Hematopoietic multipotent progenitor cell treated with erythropoietin and hydrocortisone succinate and interleukin-3 and kit ligand, for 4 days (in vitro differentiated cells): ENCODE measurements at places on chromosomes 13 and 19.
A peak's percentile ranks its signal among the peaks of the same experiment; 100 is the strongest.

- no peak for DNase-seq
Measured at GRCh38 chr13:30128591-30128990, 178.8 kb downstream of the KATNAL1 start.

- no peak for DNase-seq
Measured at GRCh38 chr19:10797078-10797477, 38.9 kb downstream of the TMED1 start.

- peak; percentile 75 for DNase-seq
Measured at GRCh38 chr19:42634409-42635232, 39.9 kb upstream of the CEACAM8 start.

DNA sequence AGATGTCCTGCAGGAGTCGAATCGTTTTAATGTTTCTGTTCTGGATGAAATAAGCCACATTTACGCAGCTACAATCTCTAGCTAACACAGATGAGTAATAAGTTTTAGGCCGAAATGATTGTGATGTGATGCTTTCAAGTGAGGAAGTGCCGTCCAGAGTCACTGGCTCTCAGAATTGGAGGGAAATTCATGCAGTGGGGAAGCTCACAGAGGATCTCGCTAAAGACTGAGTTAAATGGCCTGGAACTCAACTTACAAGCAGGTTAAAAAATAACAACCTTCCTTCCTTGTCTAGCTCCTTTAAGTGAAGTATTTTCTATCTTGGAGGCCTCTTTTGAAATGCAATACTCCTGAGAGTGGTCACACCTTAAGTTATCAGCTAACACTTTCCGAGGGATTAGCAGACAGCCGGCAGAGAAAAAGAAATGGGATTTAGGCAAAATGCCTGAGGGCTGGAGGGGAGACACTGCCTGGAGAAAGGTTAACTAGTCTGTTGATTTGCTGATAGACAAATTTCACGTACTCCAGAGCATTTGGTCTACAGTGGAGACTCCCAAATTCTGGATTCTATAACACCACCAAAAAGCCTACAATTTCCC lies 74.2 kb downstream of the IRS2 start:
- DNase-seq = no peak

DNA sequence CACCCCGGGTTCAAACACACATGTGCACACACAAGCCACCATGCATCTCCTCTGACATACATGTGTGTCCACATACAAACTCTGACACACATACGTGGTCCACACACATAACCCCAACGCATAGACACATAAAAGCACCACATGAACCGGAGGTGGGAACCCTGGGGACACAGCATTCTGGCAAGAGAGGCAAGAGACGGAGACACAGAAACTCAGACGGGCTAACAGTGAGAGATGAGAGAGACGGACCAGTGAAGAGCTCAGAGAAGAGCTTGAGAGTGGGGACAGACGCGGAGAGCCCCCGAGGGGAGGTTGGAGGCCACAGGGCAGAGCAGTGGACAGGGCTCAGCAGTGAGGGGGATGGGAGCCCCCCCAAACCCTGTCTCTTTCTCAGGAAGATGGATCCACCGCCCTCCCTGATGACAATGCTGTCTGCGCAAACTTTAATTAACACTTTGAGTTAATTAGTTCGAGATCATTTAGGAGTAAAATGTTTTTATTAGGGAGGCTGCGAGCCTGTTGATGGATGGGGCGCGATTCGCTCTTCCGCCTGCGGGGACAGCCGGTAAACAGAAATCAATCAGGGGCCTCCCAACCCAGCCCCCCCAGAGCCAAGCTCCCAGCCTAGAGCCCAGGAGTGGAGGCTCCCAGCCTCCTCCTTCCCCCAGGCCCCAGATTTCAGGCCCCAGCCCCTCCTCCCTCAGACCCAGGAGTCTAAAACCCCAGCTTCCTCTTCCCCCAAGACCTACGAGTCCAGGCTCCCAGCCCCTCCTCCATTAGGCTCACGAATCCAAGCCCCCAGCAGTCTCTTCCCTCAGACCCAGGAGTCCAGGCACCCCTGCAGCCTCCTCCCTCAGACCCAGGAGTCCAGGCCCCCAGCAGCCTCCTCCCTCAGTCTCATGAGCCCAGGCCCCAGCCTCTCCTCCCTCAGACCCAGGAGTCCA lies 9.5 kb upstream of the ERFL start:
- DNase-seq = peak; percentile 49

GRCh38 chr13:76913898-76914297 lies 27.7 kb upstream of the KCTD12 start:
- DNase-seq = no peak

- DNase-seq = no peak
Measured at GRCh38 chr19:40719414-40719894, 2.5 kb downstream of the ITPKC start.

DNA sequence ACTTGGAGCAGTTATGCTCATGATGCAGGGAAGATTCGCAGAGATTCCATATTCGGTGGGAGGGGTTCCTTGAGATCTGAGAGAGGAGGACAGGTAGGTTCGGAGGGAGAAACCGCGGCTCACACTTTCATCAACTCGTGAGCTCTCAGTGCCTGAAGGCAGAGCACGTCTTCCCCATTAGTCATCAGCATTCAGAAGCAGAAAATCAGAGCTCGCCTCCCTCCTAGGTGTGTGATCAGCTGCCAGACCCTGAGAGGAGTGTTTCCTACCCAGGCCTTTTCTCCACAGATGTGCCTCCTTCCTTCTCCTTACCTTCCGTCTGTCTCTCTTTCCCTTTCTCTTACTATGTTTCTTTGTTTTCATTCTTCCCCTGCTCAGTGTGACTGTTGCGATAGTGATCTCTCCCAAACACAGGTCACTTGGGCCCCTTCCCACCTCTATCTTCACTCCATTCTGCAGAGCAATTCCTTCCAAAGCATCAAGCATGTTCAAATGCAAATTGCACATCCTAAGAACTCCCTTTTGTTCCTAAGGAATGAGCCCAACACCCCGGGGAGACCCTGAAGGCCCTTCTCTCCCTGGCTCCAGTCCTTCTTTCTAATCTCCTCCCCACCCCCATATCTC lies 389.5 kb downstream of the UQCRFS1 start:
- DNase-seq = no peak

DNA sequence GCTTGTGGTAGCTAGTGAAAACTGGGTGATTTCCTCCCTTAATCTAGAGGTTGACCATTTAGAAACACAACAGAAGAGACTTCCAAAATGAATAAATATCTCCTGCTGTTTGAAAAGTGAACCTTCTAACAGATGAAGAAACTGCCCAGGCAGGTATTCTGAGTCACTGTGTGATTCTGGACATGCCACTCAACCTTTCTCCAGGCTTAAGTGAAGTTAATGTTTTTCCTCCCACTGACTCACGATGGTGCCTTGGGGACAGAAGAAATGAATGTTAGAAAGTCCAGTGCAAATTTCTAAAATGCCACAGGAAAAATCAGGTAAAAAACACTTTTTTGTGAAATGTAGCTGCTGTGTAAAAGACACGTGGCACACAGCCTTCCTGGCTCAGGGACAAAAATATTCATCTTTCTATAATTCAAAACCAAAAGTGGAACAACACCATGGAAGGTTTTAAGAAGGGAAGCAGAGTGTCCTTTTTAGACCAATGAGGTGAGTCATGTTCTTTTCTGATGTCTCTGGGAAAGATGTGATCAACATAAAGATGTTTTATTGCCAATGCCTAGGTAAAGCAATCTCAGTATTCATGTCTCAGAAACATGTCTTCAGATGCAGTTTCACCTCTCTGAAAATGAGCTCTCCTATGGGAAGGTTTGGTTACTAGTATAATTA lies 9.1 kb downstream of the UBE2L5 start:
- no peak for DNase-seq

DNA sequence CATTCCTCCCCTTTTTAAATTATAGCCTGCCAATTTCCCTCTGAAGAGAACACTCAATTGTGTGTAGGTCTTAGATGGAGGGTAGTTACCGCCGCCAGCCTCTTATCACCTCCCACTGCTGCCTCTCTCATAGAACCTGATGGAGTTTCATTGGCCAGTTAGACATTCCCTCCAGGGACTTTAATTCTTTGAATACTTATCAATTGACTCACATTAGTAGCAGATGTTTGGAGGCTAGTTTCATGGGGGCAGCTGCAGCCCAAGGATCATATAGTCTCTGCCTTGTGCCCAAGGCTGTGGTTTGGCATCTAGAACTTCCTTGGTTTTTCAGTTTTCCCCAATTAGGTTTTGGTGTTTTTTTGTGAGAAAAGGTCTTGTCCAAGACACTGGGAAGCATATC lies 318.9 kb upstream of the HTR2A start:
- no peak for DNase-seq

GRCh38 chr13:36552334-36552733 lies 120.0 kb downstream of the CCNA1 start:
- no peak for DNase-seq

- DNase-seq = no peak
Measured at GRCh38 chr19:15544283-15544682, 36.0 kb downstream of the CYP4F22 start.

DNA sequence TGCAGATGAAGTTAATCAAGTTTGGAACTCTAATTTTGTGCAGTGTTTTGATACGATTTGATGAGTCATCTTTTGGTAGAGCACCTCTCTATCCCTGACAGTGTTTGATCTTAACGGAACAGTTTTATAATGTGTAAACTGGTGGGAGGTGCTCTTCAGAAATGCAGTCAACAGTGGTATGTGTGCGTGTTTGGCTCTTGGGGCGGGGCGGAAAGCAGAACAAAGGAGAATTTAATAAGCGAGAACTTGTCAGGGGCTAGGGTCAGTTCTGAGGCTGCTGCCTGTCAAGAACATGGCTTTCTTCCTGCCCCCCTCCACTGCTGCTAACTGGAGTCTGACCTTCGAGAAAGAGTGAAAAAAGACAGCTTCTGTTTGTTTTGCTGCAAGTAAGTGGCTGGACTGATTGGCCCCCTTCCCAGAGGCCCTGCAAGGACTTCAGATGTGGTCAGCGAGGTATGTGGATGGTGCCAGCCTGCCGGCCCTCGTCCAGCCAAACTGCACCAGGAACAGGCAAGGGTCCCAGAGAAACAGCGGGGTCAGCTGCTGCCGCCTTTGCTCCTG lies 40.8 kb downstream of the BBC3 start:
- DNase-seq = no peak

- DNase-seq = no peak
Measured at GRCh38 chr13:113145911-113146598, 12.4 kb upstream of the PROZ start.

DNA sequence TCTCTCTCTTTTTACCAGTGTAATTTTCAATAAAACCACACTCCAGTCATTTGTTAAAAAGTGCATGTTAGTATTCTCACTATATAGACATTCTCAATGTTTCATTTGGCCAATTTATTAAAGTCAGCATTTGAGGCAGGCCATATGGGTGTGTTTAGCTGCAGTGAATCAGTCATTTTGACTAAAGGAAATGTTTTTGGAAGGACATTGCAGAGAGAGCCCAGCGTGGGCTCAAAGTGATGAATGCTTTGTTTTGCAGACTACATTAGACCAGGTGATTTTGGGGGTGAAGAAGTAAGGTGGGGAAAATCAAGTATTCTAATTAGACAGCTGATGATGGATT lies 116.7 kb downstream of the POSTN start:
- no peak for DNase-seq

DNA sequence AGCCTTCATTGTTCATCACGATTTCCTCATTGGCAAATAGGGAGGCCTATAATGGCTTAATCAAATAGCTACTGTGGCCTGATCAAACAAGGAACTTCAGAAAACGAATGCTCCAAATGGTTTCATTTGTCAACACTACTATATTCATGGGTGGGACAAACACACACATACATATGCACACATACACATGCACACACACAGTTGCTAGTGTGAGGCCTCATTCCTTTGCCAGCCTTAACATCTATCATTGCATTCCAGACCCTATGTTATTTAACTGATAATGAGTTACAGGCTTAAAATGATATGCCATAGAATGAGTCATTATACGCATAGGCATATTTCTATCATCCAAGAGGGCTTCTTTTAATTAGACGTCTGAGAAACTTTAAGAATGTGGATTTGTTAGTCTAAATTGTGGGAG lies 140.2 kb downstream of the KLF5 start:
- peak; percentile 36 for DNase-seq

DNA sequence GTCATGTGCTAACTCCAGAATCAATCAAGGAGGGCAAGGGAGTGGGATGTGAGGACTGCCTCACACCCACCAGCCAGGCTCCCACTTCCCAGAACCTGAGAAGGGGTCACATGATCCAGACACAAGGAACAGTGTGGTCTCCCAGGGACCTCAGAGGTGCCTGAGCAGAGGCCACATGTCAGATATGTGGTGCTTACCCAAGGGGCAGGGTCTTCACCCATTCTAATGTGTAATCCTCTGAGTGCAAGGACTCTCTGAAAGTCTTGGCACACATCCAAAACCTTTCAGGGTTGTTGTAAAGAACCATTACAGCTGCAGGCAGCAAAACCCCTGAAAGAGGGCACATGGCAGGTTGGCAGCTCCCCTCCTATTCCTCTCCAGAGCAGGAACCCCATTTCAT lies 656.6 kb downstream of the UQCRFS1 start:
- no peak for DNase-seq

- DNase-seq = peak; percentile 82
Measured at GRCh38 chr19:1513499-1514294, 878 bp upstream of the ADAMTSL5 start.

- no peak for DNase-seq
Measured at GRCh38 chr13:24128112-24128511, 32.4 kb upstream of the SPATA13 start.

GRCh38 chr19:13151605-13152355 lies 1.6 kb downstream of the IER2 start:
- peak; percentile 98 for DNase-seq

GRCh38 chr13:20738616-20739015 lies 35.1 kb downstream of the IL17D start:
- DNase-seq = no peak

GRCh38 chr19:38287604-38288003 lies 16.4 kb upstream of the C19orf33 start:
- DNase-seq = peak; percentile 76

DNA sequence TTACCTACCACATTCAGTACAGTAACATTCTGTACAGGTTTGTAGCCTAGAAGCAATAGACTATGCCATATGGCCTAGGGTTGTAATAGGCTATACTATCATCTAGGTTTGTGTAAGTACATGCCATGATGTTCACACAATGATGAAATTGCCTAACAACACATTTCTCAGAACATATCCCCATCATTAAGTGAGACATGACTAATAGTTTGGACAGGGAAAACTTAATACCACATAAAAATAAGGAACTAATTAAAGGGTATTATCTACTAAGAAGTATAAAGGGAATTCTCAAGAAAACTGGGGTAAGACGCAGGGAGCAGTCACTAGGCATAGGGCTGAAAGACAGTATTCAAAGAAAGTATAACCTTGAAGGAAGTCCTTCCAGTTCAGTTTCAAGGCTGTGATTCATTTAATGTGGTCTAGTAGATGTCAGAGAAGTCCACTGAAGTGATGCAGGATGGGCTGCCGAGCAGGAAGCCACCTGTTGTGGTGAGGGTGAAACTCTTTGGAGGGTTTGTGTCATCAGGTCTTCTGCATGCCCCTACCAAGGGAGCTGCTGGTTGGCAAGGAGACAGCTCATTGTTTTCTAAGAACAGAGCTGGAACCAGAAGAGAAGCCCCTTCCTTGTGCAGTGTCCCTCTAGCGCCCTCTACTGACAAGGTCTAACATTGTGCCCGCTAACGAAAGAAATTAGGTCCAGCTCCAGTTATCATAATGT lies 122.9 kb downstream of the OLFM4 start:
- DNase-seq = peak; percentile 75

- DNase-seq = no peak
Measured at GRCh38 chr13:110446575-110446890, 115.0 kb downstream of the RAB20 start.

- DNase-seq = no peak
Measured at GRCh38 chr19:16135430-16136127, 7.9 kb upstream of the HSH2D start.

- no peak for DNase-seq
Measured at GRCh38 chr13:46320821-46321220, 66.2 kb downstream of the RUBCNL start.

GRCh38 chr13:46179491-46179908 lies 2.5 kb downstream of the LCP1 start:
- peak; percentile 91 for DNase-seq
